ENCODE measurements at places on chromosomes 2 and 18.

DNA sequence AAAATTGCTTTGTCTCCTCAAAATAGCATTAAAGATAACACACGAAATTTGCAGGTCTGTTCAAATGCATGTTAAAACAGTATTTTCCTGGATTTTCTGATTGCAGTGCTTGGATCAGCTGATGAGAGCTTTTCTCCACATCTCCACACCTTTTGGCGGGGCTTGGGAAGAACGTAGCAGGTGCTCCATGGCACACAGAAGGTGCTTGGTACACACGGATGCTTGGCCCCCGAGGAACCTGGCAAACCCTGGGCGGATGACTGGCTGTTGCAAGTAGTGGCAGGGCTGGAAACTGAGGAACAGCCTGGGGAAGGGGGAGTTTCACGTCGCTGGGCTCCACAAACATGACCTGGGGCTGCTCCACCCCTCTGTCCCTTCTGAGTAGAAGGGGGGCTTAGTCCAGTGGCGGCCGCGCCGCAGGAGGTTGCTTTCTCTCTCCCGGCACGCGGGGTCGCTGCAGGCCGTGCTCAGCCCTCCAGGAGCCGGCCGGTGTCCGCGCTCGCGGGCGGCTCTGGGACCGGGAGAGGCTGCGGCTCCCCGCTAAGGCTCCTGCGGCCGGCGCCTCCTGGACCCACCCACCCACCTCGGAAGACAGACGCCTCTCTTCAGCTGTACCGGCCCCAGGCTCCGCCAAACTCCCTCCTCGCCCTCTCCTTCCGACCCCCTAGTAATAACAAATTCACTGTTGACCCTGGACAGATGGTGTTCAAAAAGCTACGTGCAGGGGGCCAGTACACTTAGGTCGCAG lies 69.3 kb downstream of the MARCO start:
- no peak for DNase-seq

GRCh38 chr18:35467624-35468016 lies 30.1 kb downstream of the INO80C start:
- no peak for DNase-seq

GRCh38 chr2:183172220-183172887 lies 48.1 kb downstream of the NUP35 start:
- DNase-seq = no peak

- no peak for DNase-seq
These were observed 195.4 kb downstream of the GALNT13 start for GRCh38 chr2:154067124-154067523.

- no peak for DNase-seq
These were observed 61.0 kb upstream of the AGPS start for GRCh38 chr2:177331466-177331997.
